ENCODE measurements at places on chromosomes 1 and 21.

DNA sequence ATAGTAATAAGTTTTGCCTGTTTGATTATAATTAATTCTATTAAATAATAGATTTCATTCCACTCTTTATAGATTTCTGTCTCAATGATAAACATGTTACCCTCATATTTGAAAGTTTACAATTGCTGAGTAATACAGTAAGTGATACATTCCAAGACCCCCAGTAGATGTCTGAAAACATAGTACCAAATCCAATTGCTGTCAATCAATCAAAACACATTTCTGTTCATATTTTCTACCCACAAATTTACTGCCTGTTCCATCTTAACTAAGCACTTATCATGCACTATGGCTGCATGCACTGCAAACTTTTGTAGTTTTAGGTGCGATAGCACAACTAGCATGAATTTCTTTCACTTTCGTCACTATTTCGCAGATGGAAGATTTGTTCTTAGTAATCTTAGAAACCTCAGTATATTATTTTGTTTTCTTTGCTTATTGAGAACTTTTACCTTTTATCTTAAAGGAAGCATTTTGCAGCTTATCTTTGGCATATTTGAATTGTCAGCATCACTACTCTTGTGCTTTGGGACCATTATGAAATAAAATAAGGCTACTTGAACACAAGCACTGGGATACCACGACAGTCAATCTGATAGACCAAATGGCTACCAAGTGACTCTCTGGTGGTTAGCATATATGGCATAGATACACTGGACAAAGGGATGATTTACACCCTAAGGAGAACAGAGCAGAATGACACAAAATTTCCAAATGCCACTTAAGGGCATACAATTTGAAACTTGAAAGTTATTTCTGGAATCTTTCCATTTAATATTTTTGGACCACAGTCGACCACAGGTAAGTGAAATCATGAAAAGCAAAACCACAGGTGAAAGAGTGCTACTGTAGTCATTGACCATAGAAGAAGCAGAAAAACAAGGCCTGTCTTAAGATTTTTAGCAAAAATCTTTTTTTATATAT, 67.6 kb downstream of the RGS13 start:
- no peak for DNase-seq

DNA sequence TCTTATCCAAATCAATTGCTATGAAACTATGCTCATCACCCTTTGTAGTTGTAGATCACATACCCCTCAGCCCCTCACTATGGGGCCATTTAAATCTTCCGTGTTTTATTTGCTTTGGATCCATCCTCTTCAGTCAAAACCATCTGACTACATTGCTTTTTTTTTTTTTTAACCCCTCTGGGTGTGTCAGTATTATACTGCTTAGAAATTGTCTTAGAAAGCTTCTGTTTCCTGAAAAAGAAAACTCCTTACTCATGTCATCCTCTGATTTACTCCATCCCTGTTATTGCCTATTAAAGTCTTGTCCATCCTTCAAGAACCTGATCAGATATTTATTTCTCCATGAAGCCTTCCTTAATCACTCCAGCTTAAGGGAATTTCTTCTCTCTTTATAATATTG, 74.0 kb upstream of the HSD17B7 start:
- no peak for DNase-seq

- no peak for DNase-seq
Measured at GRCh38 chr1:226098870-226099835, 36.6 kb downstream of the H3-3A start.

DNA sequence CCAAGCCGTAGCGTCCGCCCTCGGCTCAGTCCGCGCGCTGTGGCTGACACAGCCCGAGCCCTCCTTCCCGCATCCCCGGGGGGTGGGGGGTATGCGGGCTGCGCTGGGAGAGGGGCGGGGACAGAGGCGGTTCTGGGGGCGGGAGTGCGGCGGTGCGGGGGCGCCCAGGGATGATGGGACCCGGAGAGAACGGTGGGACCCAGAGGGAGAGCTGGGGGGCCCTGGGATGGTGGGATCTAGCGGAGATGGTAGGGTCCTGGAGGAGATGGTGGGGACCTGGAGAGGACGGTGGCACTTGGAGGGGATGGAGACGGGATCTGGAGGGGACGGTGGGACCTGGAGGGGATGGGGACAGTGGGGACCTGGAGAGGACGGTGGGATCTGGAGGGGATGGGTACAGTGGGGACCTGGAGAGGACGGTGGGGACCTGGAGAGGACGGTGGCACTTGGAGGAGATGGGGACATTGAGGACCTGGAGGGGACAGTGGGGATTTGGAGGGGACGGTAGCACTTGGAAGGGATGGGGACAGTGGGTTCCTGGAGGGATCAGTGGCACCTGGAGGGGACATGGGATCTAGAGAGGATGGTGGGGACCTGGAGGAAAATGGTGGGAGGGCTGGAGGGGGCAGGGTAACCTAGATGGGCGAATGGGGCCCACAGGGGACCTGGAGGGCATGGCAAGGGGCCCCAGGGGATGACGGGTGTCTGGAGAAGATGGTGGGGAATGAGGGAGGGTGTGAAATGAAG, 477 bp downstream of the SNAP47 start:
- DNase-seq, result no peak

DNA sequence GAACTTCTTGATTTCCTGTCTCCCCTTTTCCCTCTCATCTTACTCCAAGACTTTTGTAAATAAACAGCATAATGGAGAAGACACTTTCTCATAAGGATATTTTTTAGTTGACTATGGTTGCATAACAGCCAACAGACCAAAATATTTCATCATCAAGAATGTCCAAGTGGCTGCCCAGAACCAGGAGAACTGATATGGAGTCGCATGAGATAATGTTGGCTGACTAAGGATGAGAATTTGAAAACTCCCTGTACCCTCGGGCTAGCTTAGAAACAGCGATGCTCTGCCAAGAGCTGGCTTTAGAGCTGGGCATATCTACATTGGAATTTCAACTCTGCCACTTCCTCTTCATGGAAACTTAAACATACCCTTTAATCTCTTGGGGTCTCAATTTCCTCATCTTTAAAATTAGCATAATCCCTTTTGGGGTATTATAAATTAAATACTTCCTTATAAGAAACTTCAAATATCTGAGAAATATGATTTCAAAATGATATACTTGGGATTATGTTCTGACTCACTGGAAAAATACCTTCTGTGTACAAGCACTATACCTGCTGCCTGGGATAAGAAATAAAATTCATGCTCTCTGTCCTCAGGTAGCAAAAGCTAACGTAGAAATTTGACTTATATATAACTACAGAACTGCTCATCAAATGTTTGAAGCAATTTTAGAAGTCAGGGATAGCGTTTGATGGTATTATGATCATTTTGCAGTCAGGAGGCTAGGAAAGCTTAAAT, 777.3 kb downstream of the LTN1 start:
- DNase-seq, result peak; percentile 51

DNA sequence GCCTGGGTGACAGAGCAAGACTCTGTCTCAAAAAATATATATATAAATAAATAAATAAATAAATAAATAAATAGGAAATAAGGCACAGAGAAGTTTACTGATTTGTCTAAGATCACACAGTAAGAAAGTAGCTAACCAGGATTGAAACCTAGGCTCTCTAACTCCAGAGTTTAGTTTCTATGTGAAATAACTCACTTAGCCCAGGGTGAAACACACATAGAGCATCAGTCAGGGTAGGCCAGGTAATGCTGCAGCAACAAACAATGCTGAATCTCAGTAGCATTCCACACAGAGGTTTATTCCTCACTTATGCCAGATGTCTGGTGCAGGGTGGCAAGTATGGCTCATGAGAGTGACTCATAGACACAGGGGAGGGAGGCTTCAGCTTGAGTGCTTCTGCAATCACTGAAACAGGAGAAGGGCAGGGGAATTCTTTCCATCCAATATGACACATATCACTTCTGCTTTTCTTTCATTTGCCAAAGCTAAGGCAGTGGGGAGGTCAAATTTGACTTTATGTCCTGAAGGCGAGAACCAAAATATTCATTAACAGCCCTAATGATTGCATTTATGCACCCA, 37.1 kb upstream of the KANK4 start:
- DNase-seq, result peak; percentile 47

- no peak for DNase-seq
Measured at GRCh38 chr1:92599184-92599583, 112.5 kb upstream of the GFI1 start.

- DNase-seq, result no peak
Measured at GRCh38 chr1:111792249-111792648, 36.5 kb downstream of the DDX20 start.

GRCh38 chr1:167936930-167937708, at the start of gene MPC2:
Gene MPC2 (minus strand): TSS chr1:167937072. CDS start chr1:167935841, 1,231 bp downstream.
- DNase-seq, result peak; percentile 36

DNA sequence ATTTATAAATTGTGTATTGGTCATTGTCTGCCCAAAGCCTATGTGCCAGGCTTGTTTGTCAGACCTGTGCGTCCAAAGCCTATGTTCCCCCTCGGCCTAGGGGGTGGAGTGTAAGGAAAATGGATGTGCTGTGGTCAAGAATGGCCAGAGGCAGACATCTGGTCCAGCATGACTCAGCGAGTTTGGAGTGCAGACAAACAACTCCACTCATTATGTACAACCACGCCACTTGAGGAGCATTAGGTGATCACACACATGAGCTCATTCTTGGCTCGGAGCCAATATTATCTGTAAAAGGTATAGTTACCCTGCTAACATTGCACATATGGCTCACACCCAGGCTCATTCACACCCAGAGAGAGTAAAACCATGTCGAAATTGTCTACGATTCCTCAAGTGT, 1047.6 kb upstream of the ADGRL4 start:
- peak; percentile 14 for DNase-seq

DNA sequence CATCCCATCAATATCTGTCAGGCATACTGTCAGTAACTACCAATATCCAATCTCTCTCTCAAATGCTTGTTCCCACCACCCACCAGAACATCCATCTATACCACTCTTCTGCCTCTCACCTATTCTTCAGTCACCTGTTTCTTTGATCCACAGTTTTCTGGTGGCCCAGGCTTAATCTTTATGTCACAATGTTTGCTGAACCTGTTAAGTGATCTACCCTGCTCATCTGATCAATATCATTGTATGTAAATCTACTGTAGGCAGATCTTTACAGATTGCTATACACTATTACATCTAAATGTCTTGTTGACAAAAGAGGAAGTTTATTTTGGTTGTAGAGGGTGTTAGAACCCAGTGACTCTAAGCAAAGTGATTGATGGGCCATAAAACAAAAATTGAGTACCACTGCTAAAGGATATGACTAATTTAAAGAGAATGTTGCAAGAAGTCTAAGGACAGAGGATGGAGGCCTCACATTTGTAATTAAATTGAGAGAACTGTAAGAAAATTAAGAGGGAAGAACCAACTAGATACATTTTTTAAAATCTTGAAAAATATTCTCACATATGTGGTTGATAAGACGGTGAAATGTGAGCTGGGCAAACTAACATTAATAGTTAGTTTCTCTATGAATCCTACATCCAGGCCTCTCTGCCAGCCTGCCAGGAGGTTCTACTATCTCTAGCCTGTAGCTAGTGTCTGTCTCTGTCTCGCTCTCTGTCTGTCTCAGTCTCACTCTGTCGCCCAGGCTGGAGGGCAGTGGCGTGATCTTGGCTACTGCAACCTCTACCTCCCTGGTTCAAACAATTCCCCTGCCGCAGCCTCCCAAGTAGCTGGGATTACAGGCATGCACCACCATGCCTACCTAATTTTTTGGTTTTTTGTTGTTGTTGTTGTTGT, 34.1 kb downstream of the EGLN1 start:
- DNase-seq, result no peak

DNA sequence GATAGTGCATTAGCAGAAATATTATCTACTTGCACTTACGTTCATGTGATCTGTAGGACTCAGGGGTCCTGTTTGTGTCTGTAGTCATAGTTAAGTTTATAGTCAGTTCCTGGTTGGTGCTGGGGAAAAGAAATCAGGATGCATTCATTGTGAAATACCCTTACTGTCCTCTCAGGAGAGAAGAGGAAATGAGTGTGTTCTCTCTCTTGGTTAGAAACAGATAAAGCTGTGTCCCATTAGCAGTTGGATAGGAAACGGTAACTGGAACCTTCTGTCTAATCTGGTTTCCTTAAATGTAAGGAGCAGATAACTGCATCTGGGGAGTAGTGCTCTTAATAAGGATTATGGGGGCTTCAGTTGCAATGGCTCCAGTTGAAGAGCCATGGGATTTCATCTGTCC, 8.9 kb downstream of the SDCCAG8 start:
- DNase-seq, result peak; percentile 44
